ENCODE measurements at places on chromosomes 6 and 20. TPM values are rescaled to one million over a fixed set of nuclear protein-coding genes. Genes with fewer than 3 reads are reported as not detected.
A peak's percentile ranks its signal among the peaks of the same experiment; 100 is the strongest.

- DNase-seq = no peak
Observed at GRCh38 chr20:50113420-50114224, 672 bp upstream of the UBE2V1 start.

DNA sequence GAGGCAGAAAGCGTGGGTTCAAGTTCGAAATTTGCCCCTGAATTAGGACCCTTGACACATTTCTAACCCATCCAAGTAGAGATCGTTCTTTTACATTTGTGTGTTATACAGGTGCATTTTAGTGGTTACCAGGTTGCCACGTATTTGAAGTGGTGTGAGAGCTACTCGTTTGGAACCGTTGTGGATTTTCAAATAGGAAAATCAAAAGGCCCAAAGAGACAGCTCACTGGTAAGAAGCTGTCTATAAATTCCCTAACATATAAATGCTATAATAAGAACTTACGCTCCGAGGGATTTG, 1.6 kb upstream of the REV3L start:
- no peak for DNase-seq

DNA sequence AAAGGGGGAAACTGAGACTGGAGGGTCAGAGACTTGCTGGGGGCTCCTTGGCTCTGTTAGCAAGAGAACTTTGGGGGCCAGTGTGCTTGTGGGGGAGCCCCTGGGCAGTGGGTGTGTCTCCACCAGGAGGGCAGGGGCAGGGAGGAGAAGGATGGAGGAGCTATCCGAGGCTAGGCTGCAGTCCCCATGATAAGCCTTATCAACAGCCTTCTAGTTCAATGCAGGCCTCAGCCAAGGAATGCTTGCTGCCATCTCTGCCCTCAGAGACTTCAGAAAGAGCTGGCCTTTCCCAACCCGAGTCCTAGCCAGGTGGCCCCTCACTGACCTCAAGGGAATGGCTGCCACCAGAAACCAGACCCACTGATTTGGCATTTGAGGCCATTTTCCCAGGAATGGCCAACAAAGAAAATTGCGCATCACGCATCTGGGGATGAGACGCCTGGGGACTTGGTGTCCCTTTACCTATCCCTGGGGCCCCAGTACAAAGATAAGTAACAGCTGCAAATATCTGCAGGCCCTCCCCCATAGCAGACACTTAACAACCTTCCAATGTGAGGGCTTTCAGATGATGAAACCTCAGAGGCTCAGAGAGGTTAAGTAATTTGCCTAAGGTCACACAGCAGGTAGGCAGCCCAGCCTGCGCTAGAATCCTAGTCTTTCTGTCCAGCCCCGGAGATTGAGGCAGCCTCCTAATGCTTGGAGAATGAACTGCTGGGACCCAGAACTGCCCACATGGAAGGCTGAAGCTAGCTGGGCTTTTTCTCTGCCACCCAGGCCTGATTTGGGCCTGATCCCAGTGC, 4.9 kb downstream of the TGM2 start:
- peak; percentile 41 for DNase-seq

GRCh38 chr6:29976588-29977424, 34.5 kb downstream of the HLA-A start:
- DNase-seq = peak; percentile 89

- peak; percentile 48 for DNase-seq
Observed at GRCh38 chr6:43865932-43866645, 96.1 kb downstream of the VEGFA start.

DNA sequence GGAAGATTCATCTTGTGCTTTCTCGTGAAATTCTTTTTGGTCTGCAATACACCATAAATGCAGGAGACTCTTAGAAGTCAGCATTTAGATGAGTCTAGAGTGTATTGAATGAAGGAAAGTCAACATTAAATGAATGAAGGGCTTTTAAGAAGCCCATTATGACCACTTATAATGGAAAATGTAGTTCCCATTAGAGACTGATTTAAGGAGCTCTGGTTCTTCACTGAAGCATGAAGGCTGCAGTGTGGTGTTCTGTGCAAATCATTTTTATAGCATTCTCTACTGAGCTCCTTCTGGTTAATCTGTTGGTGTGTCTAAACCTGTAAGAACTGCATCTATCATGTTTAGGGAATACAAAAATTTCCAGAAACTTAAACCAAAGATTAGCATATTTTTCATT, 19.7 kb downstream of the NCOA7 start:
- DNase-seq = no peak

DNA sequence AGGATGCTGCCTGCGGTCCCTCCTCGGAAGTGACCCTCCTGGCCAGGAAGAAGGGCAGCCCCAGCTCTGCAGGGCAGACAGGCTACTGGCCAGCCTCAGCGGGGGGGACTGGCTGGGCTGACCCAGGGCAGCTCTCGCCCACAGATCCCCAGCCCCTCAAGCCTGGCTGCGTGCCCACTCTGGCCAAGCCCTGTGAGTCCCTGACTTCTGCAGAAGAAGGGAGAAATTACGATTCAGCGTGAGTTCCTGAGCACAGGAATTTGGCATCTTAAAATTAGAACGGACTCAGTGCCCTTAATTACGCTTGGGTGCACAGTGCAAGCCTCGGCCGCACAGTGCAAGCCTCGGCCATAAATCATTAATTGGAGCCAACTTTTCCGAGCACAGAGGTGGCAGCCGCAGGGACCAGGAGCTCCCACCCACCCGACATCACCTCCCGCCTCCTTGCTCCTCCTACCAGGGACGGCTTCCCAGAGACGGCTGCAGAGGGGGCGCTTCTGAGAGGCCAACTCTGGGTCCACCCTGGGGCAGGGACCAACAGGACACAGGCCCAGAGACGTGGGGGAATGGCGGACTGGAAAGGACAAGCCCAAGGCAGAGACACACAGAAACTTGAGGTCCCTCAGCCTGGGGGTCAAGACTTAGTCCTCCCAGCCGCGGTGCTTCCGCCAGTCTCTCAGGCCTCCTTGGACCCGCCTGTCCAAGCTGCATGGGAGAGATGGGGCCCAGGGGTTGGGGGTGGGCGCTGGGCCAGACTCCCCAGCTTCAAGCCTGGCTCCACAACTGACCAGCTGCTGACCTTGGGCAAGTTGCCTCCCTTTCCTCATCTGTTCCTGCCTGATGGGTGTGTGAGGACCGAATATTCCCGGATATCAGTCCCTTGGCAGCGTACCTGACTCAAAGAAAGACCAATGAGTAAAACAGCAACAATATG, 165.4 kb downstream of the TAF4 start:
- peak; percentile 55 for DNase-seq

GRCh38 chr6:165056292-165056691, 253.1 kb downstream of the C6orf118 start:
- DNase-seq = no peak

DNA sequence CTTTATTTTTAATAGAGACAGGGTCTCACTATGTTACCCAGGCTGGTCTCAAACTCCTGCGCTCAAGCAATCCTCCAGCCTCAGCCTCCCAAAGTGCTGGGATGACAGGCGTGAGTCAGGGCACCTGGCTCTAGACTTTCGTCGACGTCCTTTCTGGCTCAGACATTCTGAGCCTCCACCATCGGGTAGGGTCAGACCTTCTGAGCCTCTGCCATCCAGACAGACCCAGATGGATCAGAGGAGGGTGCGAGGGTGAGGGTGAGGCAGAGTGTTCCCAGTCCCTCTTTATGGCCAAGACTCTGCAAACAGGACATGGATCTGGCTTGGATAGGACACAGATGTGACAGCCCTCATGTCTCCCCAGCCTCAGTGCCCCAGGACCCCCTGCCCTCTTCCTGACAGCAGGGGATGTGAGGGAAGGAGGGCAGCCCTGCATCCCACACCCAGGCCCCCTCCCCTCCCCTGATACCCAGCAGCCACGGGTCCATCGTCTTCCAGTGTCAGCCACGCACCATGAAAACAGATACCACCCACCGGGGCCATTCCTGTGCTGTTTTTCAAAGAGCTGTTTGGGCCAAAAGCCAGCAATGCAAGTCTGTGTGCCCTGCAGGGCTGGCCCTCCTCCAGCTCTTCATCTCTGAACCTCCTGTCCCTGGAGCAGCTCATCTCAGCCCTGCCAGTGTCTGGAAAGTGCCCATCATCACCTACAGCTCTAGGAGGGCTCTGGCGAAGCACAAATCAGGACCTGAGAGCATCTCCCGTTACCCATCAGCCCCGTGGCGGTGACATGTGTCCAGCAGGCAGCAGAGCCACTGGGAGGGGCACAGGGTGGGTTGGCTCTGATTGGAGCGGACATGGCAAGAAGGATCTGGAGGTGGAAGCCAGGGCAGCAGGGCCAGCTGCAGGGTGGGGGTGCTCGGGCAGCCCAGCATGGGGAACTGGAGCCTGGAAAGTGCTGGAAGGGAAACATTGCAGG, 208.4 kb downstream of the PREX1 start:
- DNase-seq = peak; percentile 72

- DNase-seq = no peak
Observed at GRCh38 chr6:33834401-33835392, 30.9 kb upstream of the MLN start.

The NUDT3 gene
- 54.2 TPM for total RNA-seq

The MUCL3 gene
- not detected for total RNA-seq

The GLP1R gene
- total RNA-seq = not detected
